ENCODE measurements at places on chromosomes 3 and 15. TPM values are rescaled to one million over a fixed set of nuclear protein-coding genes. Genes with fewer than 3 reads are reported as not detected.
A peak's percentile ranks its signal among the peaks of the same experiment; 100 is the strongest.

SCG5 gene
- total RNA-seq: 2.4 TPM

MNS1 gene
- 0.35 TPM for total RNA-seq

IL20RB gene
- total RNA-seq: 0.35 TPM

- DNase-seq: no peak
These were observed 79.3 kb downstream of the SHQ1 start for GRCh38 chr3:72768936-72769335.

LINGO1 gene
- total RNA-seq: not detected

NDN gene
- 26.4 TPM for total RNA-seq

- peak; percentile 3 for DNase-seq
These were observed 416.2 kb downstream of the IGSF11 start for GRCh38 chr3:118618247-118619040.
